NCI-H2081 treated with DMSO at 0.1 percent for 48 hours (cell line): ENCODE measurements at places on chromosomes 11 and 22.

GRCh38 chr11:61121192-61121831, 19.0 kb downstream of the CD5 start:
- DNase-seq = no peak

DNA sequence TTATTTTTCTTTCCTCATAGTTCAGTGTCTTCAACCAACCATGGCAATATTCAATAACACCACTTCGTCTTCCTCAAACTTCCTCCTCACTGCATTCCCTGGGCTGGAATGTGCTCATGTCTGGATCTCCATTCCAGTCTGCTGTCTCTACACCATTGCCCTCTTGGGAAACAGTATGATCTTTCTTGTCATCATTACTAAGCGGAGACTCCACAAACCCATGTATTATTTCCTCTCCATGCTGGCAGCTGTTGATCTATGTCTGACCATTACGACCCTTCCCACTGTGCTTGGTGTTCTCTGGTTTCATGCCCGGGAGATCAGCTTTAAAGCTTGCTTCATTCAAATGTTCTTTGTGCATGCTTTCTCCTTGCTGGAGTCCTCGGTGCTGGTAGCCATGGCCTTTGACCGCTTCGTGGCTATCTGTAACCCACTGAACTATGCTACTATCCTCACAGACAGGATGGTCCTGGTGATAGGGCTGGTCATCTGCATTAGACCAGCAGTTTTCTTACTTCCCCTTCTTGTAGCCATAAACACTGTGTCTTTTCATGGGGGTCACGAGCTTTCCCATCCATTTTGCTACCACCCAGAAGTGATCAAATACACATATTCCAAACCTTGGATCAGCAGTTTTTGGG, at the start of gene OR51T1:
TSS of gene OR51T1 (plus strand) at position 41 of the 641 bp plus-strand sequence. CDS start at position 41, 0 bp downstream.
- no peak for DNase-seq

- DNase-seq = no peak
These were observed 22.4 kb upstream of the MPPED2 start for GRCh38 chr11:30608534-30608933.

- no peak for DNase-seq
These were observed 50.0 kb upstream of the CLDN5 start for GRCh38 chr22:19574247-19574646.

DNA sequence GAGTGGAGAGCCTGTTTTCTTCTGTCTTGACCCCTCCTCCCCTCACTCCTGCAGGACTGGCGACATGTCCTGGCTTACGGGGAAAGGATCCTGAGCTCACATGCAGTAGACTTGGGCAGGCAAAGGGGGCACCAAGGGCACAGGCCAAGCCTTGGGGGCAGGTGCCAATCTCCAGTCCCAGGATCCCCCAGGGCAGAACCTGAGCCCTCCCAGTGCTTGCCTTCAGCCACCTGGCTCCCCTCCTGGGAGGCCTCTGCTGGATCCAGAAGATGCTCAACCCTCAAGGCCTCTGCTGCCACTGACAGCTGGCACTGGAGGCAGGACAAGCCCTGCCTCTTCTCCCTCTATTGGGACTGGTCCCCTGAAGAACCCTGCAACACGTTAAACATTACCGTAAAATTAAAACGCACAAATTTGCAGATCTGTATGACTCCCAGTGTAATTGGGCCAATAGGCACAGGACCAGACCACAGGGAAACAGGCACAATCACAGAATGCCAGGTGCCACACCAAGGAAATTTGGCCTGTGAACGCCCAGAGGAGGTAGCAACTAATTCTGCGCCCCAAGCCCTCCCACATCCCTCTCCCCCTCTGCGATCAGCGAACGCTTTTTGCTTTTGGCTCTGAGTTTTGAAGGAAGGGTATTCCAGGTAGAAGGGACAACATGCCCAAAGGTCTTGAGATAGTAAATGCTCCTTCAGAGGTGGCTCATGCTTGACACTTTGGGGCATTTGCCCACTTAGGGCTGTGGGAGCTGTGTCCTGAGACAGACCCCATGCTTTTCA, 967 bp upstream of the LZTR1 start:
- no peak for DNase-seq

DNA sequence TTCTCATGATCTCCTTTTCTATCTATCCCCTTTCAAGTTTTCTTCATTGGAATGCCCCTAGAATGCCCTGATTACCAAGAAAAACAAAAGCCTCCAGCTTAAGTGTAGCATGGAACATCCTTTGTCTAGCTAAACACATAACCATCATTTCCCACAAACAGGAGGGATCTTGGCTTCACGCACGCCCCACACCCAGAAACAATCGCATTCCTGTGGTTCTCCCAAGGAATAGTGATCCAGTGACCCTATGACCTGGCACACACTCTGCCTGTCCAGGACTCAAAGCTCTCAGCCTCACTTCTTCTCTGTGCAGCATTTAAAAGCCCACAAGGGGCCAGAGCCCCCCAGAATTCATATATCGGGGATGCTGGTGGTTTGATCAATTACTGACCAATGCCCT, 9.3 kb upstream of the POU2AF1 start:
- DNase-seq = no peak

DNA sequence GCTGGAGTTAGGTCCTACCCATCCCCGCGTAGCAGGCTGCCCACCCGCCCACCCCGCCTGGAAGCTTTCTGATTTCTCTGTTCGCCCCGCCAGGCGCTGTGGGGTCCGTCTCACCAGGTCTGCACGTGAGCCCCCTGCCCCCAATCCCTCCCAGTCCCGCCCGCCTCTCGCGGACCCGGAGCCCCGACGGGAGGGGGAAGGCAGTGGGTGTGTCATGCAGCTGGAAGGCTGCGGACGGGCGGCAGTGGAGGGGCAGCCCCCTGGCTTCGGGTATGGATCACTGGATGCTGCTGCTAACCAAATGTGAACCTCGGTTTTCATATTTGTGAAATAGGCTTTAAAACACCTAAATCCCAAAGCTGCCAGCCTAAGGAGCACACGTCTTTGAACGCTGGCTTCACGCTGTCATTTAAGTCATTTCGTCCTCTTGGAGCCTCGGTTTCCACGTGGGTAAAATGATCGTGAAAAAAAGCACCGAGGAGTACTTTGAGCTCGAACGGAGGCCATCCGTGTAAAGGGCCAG, 568 bp upstream of the BIK start:
- no peak for DNase-seq

- no peak for DNase-seq
These were observed 29.3 kb downstream of the SHANK2 start for GRCh38 chr11:71223081-71223405.

- DNase-seq = no peak
These were observed 33.1 kb upstream of the CBX7 start for GRCh38 chr22:39185601-39186012.

DNA sequence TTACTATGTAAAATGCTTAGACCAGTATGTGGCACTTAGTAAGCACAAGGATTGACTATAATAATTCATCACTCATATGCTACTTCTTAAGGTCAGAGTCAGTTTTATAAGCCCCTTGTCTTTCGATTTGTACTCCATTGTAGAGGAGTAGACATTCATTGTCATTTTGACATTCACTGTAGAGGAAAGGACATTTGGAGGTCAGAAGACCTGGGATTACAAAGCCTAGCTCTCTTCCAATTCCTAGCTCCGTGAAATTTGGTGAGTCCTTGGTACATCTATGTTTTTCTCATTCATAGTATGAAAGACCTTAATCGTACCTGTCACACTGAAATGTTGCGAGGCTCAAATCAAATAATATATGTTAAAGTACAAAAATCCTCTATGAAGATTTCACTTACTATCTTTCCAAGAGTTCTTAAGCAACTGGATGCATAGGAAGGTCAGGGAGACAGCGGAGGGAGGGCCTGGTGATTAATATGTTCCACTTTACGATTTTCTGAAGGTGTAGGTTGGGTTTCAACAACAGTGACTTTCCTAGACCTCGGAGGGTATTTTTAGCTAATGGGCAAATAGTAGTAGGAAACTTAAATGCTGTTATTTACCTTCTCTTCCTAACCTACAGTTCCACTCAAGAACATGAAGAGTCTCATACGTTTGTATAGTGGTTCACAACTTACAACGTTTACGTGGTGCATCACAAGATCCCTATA, 1.4 kb upstream of the EMSY start:
- no peak for DNase-seq

- DNase-seq = no peak
These were observed 317 bp downstream of the BDNF start for GRCh38 chr11:27699926-27700350.

DNA sequence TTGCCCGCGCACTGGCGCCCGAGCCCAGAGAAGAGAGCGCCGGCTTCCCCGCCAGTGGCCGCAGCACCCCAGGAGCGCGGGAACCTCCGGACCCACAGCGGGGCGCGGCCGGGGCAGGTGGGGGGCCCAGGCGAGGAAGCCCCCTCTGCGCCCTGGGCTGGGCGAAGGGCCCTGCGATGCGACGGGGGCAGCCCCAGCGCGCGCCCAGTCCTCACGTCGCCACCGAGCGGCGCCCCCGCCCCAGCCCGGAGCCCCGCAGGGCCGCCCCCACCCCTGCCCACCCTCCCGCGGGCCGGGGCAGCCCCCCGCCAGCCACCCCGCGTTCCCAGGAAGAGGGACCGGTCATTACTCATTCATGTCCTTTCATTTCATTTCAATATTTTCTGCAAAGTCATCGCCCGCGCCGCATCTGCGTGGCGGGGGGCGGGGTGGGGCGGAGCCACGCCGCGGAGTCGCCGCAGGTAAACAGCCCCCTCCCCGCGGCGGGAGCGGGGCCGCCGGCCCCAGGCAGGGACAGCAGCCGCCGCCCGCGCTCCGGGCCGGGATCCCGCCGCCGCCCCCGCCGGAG, 673 bp upstream of the PANX2 start:
- no peak for DNase-seq

DNA sequence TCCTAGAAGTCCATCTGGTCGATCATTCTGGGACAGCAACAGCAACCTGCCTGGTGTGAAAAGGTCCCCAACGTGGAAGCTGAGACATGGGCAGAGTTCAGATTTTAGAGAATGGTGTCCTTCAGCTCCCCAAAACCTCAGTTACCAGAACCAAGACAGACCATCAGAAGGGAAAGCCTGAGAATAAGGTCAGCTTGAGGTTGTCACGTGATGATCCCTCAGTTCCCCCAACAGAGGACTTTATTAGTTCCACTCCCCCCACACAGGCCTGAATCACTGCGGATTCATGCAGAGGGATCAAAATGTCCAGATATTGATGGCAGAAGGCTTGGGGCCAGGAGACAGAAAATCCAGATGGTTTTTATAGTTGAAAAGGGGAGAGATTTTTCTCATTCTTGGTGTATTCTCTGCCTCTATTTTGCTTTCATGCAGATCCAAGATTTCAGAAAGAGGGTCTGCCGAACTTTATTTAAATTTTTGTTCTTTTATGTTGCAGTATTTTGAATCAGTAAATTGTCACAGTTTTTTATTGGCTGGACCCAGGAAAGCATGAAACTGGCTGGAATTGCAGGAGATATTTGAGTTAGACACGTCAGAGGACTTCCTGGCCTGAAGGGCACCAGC, 139.0 kb upstream of the NTM start:
- no peak for DNase-seq

GRCh38 chr22:38935616-38936015, 21.8 kb upstream of the APOBEC3A start:
- no peak for DNase-seq

GRCh38 chr22:26430600-26430999, 1.5 kb downstream of the ASPHD2 start:
- DNase-seq = no peak

- no peak for DNase-seq
These were observed 13.7 kb downstream of the ZBTB16 start for GRCh38 chr11:114073007-114073827.

DNA sequence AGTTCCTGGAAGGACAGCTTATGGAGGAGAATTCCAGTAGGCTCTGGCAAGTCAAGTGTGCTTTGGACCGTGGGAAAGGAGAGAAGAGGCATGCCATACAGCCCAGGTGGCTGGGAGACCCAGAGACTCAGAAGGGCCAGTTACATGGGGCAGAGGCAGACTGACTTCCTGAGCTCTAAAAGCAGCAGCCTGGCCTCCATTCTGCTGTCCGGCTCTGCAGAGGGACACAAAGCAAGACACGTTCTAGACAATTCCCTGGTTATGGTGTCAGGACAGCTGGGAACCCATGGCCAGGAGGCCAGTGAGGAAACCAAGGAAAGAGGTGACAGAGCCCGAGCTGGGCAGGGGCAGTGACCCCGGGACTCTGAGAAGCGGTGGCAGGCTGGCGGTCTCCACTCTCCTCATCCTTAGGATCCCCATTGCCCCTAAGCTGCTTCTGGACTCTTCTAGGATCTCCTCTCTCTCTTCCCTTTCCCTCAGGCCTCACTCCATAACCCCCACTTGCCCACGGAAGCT, 2.7 kb downstream of the CPT1B start:
- no peak for DNase-seq

GRCh38 chr11:70470127-70470526, 71.8 kb downstream of the CTTN start:
- DNase-seq = no peak

- DNase-seq = no peak
These were observed 69.2 kb downstream of the ISX start for GRCh38 chr22:35135165-35135564.

GRCh38 chr22:49687786-49688515, 139.7 kb downstream of the BRD1 start:
- DNase-seq = no peak

- no peak for DNase-seq
These were observed 105.0 kb downstream of the TRPC6 start for GRCh38 chr11:101478587-101479369.

GRCh38 chr11:1090600-1091331, 16.1 kb downstream of the MUC2 start:
- DNase-seq = no peak

DNA sequence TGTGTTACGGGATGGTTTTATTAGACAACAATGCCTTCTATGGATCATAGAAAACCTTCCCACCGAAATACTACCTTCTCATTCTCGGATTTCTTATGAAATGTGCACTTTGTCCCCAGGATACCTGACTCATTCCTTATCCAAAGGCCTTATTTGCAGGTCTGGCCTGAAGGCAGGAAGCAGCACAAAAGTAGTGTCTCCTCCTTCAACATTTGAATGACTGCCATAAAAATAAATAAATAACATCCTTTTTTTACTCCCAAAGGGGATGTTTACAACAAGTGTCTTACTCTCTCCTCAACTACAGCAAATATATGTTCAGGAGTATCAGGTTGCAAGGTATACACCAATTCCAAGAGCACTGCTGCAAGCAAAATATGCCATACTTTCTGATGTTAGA, 41.6 kb upstream of the PAK1 start:
- no peak for DNase-seq

- DNase-seq = no peak
These were observed 17.3 kb upstream of the PPARA start for GRCh38 chr22:46132830-46133587.

- DNase-seq = no peak
These were observed 136.2 kb upstream of the SEZ6L start for GRCh38 chr22:26033071-26033470.
